ENCODE measurements at places on chromosomes 11 and 22.

DNA sequence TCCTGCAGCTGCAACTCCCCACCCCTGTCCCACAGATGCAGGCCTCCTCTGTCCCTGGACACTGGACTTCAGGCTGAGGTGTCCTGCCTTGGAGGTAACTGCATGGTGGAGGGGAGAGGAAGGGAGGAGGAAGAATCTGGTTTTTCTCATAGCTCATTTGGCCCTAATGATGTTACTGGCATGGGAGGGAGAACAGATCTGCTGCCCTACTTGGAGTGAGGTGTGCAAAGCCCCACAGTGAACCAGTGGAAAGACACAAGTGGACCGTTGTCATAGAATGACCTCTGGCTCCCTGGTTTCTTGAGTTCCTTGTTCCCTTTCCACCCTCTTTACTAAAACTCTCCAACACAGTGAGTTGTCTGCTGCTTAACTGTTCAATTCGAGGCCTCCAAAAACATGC lies 215.9 kb downstream of the BARX2 start:
- no peak for DNase-seq

GRCh38 chr11:82722231-82722630 lies 11.4 kb downstream of the FAM181B start:
- DNase-seq: no peak

- DNase-seq: peak; percentile 43
These were observed 11.0 kb downstream of the CRELD2 start for GRCh38 chr22:49929211-49929979.

- DNase-seq: no peak
These were observed 4274.9 kb upstream of the OR11H1 start for GRCh38 chr22:11253000-11253511.

DNA sequence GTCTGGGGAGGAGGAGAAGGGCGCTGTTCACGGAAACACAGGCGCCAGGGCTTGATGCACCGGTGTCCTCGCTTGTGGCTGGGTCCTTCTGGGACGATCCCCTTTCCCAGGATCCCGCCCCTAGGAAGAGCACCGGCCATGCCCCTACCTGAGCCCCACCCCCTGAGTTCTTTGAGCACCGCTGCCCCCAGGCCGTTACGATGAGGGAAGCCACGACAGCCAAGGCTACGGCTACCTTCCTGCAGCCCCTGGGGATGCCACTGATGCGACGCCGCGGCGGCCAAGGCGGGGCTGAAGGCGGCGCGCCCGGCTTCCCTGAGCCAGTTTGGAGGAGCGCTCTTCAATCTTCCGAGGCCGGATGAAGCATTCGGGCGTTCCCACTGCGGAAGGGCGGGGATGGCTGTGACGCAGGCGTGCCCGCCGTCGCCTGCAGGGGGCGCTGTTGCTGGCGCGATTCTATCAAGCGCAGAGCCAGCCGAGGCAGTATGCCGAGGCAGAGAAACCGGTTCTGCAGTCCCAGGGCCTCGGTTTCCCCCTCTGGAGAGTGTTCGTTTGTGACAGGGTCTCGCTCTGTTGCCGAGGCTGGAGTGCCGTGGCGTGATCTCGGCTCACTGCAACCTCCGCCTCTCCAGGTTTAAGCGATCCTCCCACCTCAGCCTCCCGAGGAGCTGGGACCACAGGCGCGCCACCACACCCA lies 9.7 kb upstream of the NEFH start:
- peak; percentile 31 for DNase-seq

- DNase-seq: no peak
These were observed 12.0 kb upstream of the RFPL2 start for GRCh38 chr22:32216911-32217310.

DNA sequence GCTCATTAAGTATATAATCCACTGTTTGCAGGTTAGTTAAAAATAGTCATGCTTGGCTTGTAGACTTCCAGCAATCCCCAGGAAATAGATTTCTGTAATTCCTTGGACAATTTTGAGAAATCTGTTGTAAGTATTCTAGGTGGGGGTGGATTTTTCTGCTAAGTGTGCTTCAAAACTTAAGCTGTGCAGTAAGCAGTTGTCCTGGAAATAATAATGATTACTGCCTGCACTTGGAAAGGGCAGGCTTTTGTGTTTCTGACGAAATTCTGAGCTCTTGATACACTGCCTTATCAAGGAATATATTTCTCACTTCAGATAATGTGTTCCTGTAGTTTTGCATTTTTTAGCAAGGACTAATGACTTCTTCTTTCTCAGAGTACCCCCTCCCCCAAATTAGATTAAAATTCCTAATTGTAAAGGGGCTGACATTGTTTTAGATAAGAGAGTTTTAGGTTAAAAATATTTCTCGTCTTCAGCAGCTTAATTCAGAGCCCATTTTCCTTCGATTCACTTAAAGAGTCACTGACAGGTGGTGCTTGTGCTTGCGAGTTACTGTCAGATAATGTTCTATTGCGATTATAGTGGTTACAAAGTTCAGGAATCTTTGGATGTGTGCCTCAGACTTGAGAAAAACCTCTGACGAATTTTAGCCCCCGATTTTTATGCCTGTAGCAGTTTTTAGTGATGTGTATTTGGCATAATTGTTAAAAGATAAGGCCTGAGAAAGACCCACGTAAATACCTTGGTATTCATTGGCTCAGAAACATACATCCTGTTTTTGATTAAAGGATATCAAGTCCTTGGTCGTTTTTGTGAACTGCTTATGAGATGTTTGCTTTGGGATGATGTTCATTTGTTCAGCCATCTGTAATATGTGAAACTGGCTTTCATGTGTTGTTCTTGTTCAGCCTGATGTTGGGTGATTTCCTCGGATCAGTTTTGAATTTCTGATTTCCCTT lies 120.5 kb downstream of the HIPK3 start:
- peak; percentile 52 for DNase-seq

DNA sequence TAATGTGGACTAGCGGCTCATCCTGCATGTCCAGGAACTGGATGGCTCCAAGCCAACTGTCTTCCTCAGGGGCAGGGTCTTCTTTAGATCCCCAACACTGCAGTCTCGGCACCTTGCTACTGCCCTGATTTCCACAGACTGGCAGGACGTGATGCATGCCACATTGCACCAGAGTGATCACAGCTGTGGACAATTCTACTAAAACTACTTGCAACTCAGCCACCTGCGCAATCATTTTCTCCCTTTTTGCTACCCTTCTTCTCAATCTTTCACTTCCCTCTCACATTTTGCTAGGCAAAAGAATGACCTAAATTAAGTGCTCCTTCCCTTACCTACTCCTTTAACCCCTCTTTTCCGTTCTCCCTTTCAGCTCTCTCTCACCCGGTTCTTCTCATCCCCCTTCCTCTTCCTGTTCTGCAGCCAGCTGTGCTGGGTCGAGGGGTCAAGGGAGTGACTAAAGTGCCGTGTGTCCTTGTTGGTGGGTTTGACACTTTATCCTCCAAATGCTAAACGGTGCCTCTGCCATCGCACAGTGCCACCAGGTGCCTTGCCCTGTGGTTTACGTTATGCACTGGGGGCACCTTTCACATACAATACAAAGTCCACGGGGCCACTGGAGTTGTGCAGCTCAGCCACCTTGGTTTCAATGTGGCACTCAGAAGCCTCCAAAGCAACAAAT lies 11.5 kb upstream of the PEX26 start:
- DNase-seq: no peak

DNA sequence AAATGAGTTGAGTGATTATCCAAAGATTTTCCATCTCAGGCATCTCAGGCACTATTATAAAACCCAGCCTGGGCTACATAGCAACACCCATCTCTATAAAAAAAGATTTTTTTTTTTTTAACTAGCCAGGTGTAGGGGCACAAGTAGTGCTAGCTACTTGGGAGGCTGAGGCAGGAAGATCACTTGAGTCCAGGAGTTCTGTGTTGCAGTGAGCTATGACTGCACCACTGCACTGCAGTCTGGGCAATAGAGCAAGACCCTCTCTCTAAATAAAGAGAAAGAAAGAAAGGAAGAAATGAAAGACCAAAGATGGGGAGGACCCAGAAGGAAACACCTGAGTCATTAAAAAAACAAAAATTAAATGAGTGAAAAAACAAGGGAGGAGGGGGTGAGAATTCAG lies 14.1 kb downstream of the RSF1 start:
- DNase-seq: no peak

Data from cerebellar cortex (tissue), 1 donor.